HFFc6 (cell line): ENCODE measurements at places on chromosomes 12 and 14.
A peak's percentile ranks its signal among the peaks of the same experiment; 100 is the strongest.

DNA sequence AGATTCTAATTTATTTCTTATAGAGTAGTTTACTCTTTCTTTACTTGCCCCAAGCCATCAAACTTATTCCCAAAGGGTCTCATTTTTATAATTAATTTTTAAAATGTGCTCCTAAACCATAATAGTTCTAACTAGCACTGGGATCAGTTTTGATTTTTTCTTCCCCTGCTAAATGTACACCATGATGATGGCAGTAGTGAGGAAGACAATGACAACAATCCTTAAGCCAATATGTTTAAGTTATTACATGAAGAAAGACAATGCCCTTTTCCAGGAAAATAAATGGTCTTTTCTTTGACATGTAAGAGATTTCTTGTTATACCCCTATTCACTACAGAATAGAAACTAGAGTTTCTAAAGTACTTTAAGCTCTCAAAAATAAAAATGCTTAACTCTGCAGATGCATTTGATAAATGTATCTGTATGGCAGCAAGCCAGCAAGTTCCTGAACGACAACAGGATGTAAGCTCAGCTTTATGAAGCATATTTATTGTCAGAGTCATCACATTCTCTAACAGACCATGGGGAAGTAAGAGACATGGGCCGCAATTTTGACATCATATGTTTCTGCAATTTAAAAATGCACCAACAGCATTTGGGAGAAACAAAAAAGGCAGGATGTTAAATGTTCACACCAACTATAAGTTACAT lies 36.0 kb upstream of the SNX6 start:
- peak; percentile 72 for DNase-seq

DNA sequence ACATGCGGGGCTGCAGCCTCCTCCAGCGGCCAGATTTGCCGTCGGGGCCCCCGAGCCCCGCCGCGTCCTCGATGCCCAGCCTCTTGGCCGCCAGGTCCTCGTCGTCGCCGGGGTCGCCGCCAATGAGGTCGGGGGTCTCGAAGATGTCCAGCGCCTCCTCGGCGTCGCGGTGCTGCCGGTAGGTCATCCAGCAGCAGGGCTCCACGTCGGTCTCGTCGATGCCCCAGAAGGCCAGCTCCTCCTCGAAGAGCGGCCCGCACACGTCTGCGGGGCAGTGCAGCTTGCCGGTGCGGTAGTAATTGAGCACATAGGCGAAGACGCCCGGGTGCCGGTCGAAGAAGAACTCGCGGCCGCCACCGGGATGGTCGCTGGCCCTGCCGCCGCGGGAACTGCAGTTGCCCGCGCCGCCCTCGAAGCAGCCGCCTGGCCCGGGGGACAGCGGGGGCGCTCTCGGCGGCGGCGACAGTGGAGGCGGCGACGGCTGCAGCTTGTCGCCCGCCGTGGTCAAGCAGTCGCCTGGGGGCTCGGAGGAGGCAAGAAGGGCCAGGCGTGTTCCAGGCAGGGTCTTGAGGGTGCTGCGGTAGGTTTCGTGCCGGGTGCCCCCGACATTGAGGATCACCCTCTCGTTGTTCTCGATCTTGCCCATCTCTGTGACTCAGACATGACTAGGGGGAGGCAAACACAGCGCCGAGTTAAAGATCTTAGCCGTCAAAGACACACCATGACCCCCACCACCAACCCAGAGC lies 2.1 kb downstream of the KCNC2 start:
- DNase-seq = no peak

DNA sequence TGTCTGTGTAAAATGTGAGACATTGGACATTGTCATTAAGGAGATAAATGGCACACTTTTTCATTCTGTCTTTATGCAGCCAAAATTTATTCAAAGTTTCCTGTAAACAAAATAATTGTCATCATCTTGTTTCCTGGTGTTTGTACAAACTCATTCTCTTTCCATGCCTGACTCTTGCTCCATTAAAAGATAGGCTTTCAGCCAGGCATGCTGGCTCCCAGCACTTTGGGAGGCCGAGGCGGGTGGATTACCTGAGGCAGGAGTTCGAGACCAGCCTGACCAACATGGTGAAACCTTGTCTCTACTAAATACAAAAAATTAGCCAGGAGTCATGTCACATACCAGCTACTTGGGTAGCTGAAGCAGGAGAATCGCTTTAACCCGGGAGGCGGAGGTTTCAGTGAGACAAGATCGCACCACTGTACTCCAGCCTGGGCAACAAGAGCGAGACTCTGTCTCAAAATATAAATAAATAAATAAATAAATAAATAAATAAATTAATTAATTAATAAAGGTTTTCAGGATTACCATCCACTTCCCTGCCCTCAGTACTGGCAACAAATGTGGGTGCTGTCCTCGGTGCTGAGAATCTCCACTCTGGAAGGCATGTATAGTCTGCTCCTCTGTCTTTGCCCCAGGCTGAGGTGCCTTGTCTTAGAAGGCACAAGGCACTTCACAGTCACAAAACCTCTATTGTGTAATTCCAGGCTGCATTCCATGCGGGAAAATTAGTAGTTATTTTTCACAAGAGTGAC lies 83.2 kb downstream of the PAH start:
- DNase-seq = peak; percentile 10

DNA sequence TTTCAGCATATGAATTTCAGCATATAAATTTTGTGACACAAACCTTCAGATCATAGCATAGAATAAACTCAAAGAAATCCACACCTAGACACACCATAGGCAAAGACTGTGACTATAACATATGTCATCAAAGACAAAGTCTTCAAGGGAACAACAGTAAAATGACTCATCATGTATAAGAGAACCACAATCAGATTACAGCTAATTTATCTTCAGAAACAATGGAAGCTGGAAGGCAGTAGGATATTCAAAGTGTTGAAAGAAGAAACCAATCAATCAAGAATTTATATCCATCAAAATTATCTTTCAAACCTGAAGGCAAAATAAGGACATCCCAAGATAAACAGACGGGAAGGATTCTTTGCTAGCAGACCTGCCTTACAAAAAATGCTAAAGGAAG lies 29.0 kb downstream of the DLK1 start:
- peak; percentile 35 for DNase-seq

DNA sequence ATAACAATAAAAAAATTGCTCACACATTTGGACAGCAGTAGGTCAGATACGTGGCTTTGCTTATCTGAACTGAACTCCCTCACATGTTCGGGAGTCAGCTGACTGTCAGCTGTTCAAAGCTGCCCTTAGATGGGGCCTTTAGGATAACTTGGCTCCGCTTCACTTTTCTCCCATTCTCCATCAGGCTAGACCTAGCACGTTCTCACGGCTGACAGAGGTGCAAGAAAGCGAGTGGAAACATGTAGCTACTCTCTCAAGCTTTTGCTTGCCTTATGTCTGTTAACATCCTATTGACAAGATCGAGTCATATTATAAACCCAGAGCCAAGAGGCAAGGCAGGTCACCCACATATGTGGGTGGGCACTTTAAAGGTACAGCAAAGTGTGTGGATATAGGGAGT lies 112.0 kb upstream of the PDZRN4 start:
- no peak for DNase-seq

GRCh38 chr14:79476552-79476951 lies 734.8 kb downstream of the DIO2 start:
- DNase-seq = no peak

GRCh38 chr14:27026097-27026496 lies 428.3 kb upstream of the NOVA1 start:
- DNase-seq = no peak
